ENCODE measurements at places on chromosomes 7 and 10.

- no peak for DNase-seq
These were observed 101.6 kb downstream of the IMMP2L start for GRCh38 chr7:111460695-111461094.

DNA sequence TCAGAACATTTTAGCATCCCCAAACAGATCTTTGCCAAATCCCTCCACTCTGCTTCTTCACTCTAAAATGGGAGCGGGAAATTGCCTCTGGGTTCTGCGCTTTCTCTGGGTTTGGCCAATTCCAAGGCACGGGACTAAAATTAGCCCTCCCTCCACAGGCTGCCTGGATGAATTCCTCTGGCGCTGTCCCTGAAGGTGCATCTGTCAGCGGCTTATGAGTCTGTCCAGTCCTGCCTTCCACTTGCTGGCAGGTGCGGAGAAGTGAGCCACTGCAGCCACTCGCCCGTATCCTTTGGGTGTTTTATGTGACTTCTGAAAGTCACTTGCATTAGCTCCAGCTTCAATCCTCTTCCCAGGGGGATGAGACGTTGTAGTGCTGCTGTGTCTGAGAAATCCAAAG, 121.6 kb downstream of the SH2D4B start:
- no peak for DNase-seq

DNA sequence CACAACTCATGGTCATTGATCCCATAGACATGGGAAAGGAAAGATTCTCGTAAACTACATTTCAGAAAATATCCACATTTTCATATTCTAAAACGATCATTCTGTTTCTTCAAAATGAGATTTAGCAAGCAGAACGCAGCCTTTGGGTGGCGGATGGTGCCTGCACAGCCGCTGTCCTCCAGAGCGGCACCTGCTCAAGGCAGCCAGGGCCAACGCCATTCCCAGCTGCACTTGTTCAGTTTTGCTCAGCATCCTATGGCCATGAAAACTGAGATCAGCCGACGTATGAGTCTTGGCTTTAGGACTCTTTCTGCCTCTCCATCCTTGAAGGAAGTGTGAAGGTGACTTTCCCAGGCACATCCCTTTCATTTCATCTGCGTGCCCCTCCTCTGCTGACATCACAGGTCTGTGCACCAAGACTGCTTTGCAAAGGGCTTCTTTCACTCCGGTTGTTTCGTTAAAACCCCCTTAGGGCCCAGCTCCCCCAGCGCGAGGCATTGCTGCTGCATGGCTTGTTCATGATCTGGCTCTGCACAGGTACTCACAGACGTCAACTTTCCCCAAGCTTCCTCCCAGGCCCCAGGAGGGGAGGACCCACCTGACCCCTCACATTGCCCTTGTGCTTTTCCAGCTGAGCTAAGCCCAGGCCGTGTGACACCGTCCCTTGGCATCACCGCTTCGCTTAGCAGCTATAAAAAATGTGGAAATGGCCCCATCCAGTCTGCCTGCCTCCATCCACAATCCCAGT, 37.2 kb downstream of the TCERG1L start:
- no peak for DNase-seq

- DNase-seq: no peak
These were observed 13.4 kb downstream of the SGMS1 start for GRCh38 chr10:50610368-50610767.

GRCh38 chr7:128132426-128133069, 101.3 kb upstream of the LRRC4 start:
- no peak for DNase-seq

- no peak for DNase-seq
These were observed 103.6 kb downstream of the NT5C2 start for GRCh38 chr10:103089493-103089892.

DNA sequence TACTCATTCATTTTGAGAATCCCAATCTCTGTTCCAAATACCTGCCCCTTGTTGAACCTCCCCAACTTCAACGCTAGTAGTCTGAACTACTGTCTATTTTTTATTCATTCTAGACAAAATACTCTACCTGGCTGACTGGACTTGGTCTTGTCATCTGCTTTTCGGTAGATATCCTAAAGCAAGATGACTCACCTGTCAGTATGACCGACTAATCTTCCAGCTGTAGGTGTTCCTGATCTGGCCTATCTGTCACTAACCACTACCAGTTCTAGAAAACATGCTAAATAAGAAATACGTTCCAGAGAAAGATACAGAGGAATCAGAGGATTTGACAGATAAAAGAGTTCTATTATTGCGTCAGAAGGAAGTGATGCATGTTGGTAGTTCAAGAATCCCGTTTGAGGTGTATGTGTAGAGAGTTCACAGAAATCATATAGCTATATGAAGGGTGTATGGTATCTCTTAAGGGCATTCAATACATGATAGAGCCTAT, 81.1 kb downstream of the IDE start:
- DNase-seq: no peak

- no peak for DNase-seq
These were observed 12.2 kb downstream of the TAS2R60 start for GRCh38 chr7:143455491-143455890.

DNA sequence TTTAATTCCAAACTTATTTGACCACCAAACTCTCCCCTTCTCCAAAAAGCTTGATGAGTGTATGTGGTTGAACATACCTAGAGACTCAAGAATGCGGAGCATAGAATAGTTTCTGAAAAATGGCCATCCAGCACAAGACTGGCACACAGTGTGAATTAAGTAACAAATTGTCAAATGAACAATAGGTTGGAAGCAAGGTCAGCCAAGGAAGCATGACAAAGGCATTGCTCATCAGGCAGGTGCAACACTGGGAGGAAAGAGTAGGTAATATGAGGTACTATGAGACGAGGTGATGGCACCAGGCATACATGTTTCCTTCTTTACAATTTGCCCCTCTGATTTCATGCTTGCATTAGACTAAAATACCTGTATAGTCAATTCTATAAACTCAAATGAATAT, 73.7 kb downstream of the DKK1 start:
- DNase-seq: no peak

DNA sequence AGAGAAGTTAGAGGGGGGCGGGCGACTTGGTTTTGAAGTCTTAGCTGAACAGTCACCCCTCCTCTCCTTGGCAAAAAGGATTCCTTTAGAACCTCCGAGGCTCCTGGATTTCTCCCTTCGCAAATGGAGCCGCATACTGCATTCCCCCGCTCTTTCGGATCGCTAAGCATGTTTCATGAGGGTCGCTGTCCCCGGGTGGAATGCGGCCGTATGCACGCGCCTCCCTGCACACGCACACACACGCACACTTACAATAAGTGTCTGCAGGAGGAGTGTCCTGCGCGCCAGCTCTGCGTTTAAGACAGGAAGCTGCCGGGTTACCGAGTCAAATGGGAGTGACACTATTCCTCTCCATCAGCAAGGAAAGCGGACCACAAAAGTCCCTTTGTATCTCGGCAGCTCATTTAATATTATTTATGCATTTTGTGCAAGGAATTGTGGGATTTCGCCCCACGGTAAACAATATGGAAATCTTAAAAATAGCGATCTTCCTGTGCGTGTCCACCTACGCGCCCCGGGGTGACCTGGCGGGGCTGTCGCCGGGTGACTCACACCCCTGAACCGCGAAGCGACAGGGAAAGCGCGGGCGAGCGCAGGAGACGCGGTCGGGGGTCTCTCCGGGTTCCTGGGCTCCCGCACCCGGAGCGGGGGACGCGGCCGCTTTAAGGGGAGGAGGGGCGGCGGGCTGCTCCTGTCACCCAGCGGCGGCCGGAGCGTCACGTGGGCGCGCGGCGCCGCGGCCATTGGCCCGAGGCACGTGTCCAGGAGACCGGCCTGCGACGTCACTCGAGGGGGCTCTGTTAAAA, 988 bp upstream of the EN2 start:
- DNase-seq: no peak

GRCh38 chr7:8389593-8390261, 43.7 kb upstream of the NXPH1 start:
- DNase-seq: no peak

- DNase-seq: no peak
These were observed 493.2 kb downstream of the TYW1 start for GRCh38 chr7:67489881-67490280.

DNA sequence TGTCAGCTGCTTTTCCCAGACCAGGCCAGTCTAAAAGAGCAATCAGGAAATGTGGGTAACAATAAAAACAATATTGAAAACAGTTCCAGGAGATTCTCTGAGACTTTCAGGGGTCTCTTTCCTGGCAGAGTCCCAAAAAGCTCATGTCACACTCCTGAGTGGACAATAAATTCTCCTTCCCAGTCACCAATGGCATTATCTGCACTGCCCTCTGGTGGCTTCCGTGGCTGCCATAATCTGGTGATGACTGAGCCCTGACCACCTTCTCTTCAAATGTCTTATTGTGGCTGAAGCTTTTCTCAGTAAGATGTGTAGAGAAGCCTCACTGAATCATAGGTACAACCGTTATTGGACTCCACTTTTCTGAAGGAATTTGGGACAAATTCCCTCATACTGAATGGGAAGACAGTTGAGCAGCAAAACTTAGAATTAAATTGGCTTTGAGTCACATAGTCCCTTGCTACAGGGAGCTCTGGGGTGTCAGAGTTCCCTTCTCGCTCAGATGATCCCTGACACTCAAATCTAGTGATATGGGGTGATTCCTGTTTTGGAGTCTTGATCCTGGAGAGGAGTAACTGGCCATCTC, 24.4 kb upstream of the ASAH2 start:
- DNase-seq: no peak

- DNase-seq: no peak
These were observed 77.1 kb downstream of the GRID1 start for GRCh38 chr10:86289577-86289868.

GRCh38 chr10:43821103-43821502, 172.4 kb upstream of the ZNF32 start:
- no peak for DNase-seq

GRCh38 chr10:34522546-34522945, 292.6 kb downstream of the PARD3 start:
- no peak for DNase-seq

- DNase-seq: no peak
These were observed 115.2 kb downstream of the TCERG1L start for GRCh38 chr10:131196176-131196885.

GRCh38 chr10:124385627-124386185, 33.0 kb downstream of the OAT start:
- no peak for DNase-seq

GRCh38 chr10:106919871-106920282, 244.6 kb downstream of the SORCS1 start:
- no peak for DNase-seq

DNA sequence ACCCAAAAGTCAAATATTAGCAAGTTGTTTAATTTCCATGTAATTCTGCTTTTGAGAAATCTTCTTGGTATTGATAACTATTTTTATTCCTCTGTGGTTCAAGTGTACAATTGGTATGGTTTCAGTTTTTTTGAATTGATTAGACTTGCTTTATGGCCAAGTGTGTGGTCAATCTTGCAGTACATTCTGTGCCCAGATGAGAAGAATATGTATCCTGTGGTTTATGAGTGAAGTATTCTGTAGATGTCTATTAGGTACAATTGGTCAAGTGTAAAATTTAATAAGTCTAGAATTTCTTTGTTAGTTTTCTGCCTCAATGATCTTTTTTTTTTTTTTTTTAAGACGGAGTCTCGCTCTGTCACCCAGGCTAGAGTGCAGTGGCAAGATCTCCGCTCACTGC, 36.6 kb upstream of the C7orf33 start:
- DNase-seq: no peak

DNA sequence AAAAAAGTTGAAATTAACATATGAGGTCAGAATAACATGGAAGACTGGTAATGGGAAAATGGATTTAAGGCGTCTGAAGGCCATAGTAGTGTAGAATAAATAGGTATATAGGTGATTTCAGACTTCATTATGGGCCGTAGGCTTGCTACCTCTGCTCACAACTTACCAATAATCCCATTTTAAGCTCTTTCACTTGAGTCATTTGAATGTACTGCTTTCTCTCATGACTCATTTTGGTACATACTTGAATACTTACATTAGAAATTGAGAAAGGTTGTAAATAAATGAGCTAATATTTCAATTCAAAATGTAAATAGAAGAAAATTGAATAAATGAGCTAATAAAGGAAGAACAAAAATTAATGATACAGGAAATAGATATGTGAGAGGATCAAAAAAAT, 42.2 kb upstream of the NEUROD6 start:
- DNase-seq: no peak

DNA sequence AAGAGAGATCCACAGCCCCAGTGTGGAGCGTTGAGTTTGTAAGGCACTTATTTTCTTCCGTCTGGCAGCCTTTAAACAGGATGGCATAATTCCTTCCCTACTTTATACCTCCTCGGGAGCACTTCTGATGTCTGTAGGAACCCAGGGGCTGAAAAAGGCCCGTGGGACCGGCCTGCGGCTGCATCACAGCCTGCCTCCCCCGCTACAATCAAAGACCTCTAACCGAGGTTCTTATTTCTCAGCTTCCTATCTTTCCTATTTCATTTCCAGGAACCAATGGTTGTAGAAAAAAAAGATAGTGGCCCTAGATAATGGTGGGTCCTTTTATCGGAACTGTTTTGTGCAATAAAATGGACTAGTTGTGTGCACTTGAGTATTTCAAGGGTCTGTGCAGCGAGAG, 4.1 kb upstream of the CTBP2 start:
- no peak for DNase-seq

GRCh38 chr10:14003517-14004184, 327.1 kb downstream of the FRMD4A start:
- DNase-seq: no peak

GRCh38 chr7:140723006-140723405, 26.5 kb downstream of the NDUFB2 start:
- DNase-seq: no peak

DNA sequence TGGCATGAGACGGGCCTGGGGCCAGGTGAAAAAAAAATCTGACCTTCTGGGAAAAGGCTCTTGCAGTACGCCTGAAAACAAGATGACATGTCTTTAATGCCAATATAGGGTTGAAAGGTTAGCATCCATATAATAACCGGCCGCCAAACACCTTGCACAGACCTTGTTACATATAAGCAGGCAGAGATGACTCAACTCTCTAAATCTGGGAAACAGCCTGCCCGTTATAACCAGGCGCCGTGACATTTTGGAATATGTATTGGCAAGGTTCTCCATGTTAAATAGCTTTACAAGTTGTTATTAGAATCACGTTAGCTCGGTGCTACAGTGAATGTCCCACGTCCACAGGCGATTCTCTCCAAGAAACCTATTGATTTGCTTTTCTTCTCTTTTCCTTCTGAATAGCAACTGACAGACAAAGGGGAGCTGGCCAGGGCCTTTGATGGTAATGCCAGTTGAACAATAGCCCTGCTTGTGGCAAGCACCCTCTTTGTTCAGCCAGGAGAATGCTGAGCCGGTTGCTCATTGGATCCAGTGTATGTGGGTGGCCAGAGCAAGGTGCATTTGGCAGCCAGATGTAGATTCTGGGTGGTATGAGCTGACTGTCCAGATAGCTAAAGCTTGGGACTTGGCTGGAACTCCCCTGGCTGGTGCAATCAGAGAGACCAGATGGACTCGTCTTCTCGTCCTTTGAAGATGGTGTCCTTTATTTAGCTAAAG, 80.1 kb upstream of the AUTS2 start:
- DNase-seq: no peak

GRCh38 chr7:138898255-138898654, 82.9 kb downstream of the KIAA1549 start:
- no peak for DNase-seq

All from smooth muscle cell of the brain vasculature (primary cell).